SW480 (cell line): ENCODE measurements at places on chromosomes 3 and 15.

DNA sequence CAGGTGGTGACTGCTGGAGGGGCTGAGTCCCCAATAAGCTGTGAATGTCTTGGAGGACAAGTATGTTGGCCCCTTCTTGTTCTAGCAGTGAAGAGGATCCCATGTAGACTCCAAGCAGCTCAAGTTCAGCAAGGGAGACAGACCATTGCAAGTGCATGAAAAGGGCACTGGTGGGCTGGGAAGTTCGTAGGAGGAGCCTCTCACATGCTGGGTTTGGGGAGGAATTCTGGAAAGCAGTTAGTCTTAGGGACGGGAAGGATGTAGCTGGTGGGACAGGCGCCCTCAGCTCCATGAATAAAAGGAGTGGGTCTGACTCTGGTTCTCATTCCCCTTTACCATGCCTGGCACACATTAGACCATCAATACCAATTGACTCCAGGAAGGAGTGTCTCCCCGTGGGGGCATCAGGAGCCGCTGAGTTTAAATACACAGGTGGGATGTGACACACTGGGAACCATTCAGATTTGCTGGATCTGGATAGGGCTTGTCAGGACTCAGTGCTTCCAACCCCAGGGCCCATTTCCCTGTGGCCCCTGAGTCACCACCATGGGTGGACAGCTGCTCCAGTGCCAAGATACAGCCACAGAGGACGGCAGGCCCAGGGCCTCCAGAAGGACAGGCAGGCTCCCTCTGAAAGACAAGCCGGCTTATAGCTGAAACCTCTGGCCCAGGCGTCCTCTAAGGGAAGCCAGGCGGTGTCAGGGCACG is 552 bp upstream of the XYLB start:
- DNase-seq, result no peak

- peak; percentile 37 for DNase-seq
Measured at GRCh38 chr15:74631935-74632560, 16.4 kb downstream of the CLK3 start.

DNA sequence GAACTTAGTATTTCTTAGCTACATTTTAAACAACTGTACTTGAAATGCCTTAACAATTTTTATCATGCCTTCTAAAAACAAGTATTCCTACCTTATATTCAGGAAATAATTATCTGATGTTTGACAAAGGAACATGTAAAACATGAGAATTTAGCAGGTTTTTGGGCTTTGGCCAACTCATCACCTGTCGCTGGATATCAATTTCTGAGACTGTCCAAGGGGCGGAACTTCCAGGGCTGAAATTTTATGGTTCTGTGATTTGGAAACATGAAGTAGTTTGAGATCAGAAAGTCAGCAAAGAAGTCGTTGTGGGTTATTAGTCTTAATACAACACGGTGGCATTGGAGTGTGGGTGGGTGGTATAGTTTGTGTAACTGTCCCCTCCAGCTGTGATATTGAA is 282.2 kb upstream of the LRRN1 start:
- no peak for DNase-seq

DNA sequence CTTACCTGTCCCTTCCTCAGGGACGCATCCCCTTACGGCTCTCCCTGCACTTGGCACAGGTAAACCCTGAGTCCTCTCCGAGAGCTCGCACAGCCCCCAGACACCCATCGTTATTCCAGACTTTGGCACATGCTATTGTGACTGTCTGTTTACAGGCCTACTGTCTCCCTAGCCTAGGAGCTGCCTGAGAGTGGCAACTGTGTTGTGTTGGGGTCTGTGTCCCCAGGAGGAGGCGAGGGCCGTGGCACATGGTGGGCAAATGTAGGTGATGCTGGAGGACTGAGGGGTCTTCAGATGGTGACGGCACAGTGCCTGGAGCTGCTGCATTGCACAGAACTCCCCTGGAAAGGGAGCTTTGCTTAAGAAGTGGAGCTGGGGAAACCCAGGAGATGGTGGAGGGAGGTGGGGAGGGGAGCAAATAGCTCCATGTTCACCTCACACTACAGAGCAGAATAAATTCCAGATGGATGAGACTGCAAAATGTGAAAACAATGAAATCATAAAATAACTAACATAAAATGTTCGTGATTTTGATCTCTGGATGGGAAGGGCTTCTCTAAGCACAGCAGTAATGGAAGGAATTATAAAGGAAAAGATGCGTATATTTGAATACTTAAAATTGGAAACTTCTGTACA is 96.5 kb downstream of the SMAD6 start:
- no peak for DNase-seq

GRCh38 chr3:85474241-85474640 is 515.5 kb downstream of the CADM2 start:
- no peak for DNase-seq

- no peak for DNase-seq
Measured at GRCh38 chr3:193053046-193053435, 135.4 kb upstream of the MB21D2 start.

DNA sequence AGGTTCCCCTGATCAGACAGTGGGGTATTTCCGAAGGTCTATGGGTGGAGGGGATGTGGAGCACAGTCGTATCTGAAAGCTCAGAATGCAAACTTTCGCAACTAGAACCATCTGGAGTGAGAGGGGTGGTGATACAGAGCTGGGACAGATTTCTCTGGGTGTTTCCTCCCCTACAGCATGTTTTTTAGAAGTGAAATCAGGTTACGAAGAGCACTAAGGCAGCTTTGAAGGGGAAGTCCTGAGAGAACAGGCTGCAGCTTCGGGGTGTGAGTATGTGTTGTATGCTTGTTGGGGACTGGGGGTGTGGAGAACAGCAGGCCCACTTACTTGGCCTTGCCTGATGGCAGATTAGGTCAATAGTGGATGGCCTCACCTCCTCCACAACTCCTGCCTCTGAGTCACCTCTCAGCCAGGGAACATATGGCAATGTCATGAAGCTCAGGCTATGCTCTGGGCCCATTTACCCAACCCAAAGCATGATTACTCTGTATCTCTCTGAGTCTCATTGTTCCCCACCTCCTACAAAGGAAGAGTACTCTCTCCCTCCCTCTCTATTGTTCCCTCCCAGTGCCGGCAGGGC is 107.2 kb upstream of the RASGRP1 start:
- DNase-seq, result no peak

DNA sequence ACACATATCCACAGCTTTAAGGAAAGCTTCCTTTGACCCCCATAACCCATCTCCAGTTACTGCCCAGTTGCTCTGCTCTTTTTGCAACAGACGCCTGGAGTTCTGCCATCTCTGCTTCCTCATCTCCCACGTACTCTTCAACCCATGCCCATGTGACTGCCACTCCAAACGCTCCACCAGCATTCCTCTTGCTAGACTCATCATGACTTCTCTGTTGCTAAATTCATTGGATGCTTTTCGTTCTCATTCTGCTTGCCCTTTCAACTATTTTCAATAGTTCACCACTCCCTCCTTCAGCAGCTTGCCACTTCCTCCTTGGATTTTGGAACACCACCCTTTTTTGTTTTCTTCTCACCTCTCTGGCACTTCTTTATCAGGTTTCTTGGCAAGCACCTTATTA is 2.7 kb upstream of the KNSTRN start:
- DNase-seq, result peak; percentile 74

DNA sequence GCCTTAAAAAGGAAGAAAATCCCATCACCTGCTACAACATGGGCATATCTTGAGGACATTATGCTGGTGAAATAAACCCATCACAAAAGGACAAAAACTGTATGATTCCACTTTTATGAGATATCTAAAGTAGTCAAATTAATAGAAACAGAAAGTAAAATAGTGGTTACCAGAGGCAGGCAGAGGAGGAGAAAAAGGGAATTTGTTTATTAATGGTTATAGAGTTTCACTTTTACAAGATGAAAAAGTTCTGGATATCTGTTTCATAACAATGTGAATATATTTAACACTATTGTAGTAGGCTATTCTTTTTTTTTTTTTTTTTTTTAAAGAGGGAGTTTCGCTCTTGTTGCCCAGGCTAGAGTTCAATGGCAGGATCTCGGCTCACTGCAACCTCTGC is 40.4 kb downstream of the DPH3 start:
- DNase-seq, result no peak

GRCh38 chr3:157412323-157412855 is 24.3 kb upstream of the PTX3 start:
- no peak for DNase-seq

DNA sequence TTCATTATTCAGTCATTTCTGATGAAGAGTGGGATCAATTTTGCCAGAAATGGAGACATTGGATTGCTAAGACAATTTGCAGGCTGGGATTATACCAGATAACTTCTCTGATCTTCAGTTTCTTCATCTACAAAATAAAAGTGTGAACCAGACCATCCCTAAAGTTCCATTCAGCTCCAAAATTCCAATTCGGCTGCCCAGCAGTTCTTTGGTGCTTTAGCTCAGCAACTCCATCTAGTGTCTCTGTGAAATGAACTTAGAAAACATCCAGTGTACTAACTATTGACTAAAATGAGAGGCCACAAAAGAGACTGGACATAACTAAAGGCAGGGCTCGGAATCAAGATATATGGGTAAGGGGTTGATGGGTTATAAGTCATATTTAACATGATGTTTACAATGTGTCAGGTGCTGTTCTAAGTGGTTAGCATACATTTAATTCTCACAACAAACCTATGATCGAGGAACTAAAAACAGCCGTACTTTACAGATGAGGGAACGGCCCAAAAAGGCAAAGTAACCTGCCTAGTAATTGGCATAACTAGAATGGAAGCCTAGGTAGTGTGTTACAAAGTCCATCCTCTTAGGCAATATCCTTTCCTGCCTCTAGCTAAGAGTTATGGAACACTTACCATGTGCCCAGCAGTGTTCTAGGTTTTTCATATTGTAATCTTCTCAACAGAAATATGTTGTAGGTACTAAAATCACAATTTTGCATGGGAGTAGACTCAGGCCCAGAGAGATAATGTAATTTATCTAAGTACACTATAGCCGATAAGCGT is 17.0 kb downstream of the THAP10 start:
- peak; percentile 39 for DNase-seq

GRCh38 chr3:17032407-17033034 is 147.8 kb downstream of the PLCL2 start:
- peak; percentile 14 for DNase-seq

DNA sequence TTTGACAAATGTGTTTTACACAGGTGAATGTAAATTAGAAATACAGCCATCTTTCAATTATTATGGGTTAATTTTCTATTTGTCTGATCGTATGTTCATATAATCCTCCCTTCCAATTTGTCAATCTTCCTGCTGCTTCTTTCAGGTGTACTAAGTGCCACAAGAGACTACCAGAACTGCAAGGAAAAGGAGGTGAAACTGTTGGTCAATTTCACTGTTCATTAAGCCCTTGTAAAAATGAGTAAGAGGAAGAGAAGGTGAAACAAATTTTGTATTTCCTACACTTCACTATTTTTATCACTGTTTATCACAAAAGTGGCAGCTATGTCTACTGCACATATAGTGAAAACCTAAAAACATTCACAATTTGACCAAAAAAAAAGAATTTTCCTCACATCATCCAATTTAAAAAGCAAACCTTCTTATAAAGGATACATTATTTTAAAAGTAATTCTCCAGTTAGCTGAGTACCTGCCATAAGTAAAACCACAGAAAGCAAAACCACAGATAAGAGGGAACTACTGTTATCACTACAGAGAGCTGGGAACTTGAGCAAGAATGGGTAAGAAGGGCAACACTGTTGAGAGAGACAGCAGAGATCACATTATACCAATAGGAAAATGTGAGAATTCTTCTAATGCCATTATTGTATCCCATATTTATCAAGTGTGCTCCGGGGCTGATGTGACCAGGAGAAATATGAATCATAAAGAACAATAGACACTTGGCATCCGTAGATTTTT is 163.0 kb downstream of the TBC1D5 start:
- no peak for DNase-seq

DNA sequence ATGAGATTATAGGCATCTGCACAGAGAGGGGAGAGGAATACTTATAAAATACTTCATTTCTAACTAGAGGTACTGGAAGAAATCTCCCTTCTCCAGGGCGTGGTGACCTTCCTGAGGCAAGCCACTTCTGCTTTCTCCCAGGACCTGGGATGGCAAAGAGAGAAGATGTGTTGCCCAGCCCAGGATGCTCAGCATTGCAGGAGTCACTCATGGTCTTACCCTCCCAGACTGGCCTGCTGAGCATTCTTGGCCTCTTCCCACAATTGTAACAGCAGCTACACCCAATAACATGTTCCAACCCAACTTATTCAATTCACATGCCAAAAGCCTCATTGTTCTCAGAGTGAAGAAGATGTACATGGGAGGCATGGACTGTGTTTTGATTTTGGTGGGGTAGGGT is 37.9 kb downstream of the IL20RB start:
- DNase-seq, result no peak

DNA sequence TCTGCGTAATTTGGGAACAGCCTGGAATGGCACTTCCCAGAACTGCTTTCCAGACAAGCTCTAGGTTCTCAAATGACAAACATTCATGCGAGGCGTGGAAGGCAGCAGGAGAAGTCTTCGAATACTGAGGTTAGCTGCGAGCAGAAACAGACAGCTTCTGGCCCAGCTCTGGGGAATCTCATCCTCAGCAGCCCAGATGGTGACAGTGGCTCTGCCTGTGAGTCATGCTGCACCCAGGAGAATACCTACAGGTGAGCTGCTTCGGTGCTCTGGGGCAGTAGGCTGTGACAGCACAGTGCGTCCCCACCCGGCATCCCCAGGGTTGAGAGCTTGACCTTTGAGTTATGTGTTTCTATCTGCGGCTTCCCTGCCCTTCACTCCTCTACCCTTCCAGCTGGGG is 258.6 kb downstream of the KLF13 start:
- no peak for DNase-seq

DNA sequence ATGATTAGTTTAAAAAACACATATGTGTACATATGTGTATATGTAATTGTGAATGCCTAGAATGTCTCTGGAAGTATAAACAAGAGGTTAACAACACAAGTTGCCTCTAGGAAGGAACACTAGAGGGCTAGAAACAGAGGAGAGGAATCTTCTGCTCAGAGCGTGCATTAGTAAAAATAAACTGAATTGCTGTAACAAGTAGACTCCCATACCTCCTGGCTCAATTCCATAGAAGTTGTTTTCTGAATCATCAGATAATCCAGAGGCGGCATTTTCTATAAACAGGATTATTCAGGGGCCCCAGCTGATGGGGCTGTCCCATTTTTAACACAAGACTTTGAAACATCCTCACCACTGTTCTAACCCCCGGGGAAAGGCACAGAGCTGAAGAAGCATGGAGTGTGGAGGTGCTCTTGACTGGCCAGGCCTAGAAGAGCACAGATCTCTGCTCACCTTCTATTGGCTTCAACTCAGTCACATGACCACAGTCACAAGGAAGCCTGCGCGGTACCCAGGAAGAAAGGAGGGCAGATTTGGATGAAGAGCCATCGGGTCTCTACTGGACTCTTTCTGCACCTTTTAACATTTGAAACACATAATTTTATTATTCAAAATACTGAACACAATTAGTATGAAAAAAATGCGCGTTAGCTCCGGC is 145.7 kb downstream of the TLE3 start:
- DNase-seq, result no peak

- DNase-seq, result no peak
Measured at GRCh38 chr3:39025222-39025970, 26.3 kb downstream of the SCN11A start.
